ENCODE measurements at places on chromosomes 5 and 9.

DNA sequence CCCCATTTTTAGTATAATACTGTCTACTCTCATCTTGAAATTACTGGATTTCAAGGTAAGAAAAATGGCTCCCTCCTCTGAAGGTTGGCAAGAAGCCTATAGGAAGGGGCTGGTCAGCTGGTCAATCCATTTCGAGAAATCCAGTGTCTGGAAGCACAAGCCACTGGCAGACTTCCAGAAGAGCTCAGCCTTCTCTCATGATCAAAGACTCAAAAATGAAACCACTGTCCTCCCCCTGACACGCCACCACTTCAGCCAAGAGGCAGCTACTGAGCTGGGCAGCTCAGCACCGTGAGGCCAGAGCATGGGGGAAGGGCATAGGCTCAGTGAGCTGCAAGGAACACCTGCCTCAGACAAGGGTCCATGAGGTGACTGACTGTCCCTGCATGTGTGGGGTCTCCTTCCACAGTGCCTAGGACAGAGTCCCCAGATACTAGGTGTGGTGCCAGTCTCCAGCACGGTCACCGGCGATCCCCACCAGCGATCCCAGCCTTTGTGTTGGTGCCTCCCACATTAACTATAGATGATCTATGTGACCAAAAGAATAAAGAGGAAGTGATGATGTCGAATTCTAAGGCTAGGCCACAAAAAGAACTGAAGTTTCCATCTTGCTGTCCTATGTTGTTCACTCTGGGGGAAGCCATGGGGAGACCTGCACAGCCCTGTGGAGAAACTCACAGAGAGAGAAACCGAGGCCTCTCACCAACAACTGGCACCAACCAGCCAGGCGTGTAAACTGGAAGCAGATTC lies 100.1 kb upstream of the LRRTM2 start:
- peak; percentile 74 for DNase-seq

DNA sequence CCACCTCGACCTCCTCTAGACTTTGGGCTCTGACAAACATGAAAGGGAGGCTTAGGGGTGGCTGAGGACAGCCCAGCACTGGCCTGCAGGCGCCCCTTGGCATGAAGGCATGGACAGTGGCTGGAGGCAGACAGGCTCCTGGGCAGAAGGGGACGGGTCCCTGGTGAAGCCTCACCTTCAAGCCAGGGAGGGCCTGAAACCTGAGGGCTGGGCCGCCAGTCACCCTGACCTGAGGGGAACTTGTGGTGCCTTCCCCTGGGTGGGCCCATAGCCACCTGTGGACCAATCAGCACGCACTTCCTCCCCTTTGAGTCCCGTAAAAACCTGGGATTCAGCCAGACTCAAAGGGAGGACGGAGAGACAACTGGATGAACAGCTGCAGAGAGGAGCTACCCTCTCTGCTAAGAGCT lies 90.4 kb upstream of the PUM3 start:
- no peak for DNase-seq

- peak; percentile 2 for DNase-seq
These were observed 1.0 kb downstream of the ELAVL2 start for GRCh38 chr9:23824830-23825591.

- DNase-seq: peak; percentile 8
These were observed 626.4 kb upstream of the NUDT12 start for GRCh38 chr5:104189031-104189430.

GRCh38 chr5:55897905-55898304 lies 46.7 kb downstream of the IL31RA start:
- peak; percentile 100 for DNase-seq

DNA sequence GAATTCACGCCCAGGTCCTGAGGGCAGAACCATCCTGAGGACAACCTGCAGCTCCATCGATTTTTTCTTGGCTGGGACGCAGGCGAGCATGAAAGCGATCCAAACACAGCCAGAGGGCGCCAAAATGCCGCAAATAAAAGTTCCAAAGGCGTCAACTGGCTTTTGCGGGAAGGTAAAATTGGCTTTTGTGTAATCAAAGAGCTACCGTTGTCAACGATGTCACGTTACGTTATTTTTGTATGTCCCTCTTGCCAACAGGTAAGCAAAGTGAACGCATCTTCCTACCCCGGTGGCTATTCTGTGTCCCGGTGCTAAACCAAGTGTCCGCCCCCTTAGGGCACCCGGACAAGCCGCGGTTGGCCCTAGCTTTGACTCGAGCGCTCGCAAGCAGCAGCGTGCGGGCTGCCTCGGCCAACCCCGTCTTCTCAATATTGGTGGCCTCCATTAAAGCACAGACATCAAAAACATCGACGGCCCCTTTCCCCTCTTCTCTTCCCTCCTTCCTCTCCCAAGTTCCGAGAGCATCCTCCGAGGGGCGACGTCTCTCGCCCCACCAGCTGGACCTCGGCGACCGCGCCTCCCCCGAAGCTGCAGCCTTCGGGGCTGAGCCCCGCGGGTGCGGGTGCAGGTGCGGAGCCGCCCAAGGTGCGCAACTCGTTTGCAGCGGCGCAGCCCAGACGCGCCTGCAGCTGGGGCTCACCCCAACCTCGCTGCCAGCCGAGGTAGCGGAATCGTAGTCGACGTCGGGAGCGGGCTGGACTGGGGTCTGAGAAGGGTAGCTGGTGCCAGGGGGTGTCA lies 1.1 kb upstream of the BASP1 start:
- peak; percentile 80 for DNase-seq
